Amniotic stem cell (primary cell): ENCODE measurements at places on chromosomes 11 and 22.

- no peak for DNase-seq
Measured at GRCh38 chr22:33823552-33823951, 96.7 kb downstream of the LARGE1 start.

DNA sequence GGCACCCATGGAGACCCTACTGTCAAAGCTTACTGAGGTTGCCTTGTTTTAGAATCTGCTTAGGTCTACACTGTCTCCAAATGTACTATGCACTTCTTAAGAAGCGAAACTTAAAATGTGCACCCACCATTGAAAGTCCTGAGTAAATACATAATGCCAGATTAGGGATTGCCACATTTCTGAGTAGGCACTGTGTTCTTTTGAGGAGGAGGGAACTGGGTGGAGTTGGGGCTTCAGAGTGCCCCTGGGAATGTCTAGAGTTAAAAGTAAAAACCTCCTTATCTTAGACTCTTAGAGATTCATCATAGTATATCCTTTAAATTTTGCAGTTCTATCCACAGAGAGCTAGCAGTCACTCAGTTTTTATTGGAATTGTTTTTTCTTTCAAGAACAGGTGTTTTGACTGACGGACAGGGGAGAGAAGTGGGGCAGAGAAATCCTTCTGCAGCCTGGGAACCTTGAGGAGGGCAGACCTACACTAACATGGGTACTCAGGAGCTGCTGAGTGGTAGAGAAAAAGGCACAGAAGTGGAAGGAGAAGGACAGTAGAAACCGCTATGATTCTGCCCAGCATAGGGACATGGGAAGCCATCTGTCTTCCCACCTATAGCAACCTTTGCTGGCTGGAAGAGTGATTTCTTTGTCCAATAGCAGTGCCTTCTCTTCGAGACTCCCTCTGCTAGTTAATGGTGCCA lies 33.4 kb upstream of the MICAL2 start:
- no peak for DNase-seq

GRCh38 chr11:1193326-1194230 lies 29.3 kb upstream of the MUC5B start:
- DNase-seq: no peak

GRCh38 chr11:79437981-79438630 lies 2.7 kb downstream of the TENM4 start:
- no peak for DNase-seq

DNA sequence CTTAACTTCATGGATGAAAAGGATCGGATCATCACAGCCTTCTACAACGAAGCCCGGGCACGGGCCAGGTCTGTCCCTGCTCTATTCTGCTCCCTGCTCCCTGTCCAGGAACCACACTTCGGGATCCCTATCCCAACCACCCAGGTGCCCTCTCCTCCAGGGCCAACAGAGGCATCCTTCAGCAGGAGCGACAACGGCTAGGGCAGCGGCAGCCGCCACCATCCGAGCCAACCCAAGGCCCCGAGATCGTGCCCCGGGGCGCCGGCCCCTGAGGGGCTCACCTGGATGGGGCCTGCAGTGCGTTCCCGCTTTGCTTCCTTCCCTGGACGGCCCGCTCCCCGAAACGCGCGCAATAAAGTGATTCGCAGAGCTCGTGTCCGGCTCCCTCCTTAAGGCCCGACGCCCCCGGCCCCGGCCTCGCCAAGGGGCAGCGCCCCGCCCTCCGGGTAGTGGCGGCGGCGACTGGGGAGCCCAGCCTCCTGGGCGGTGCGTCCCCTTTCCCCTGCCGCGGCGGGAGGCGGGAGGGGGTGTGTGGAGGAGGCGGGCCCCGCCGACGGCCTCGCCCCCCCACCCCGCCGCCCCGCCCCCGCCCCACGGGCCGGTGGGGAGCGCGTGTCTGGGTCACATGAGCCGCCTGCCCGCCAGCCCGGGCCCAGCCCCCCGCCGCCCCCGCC lies at the start of gene VEGFB:
VEGFB (plus strand) TSS at position 672 of the 674 bp plus-strand sequence. CDS start 250 bp downstream, outside the sequence.
- no peak for DNase-seq

GRCh38 chr11:86176165-86176884 lies 68.2 kb upstream of the EED start:
- no peak for DNase-seq

GRCh38 chr11:64776875-64777274 lies 1.5 kb downstream of the SF1 start:
- DNase-seq: no peak

GRCh38 chr22:36691488-36691887 lies 12.1 kb downstream of the CACNG2 start:
- no peak for DNase-seq

DNA sequence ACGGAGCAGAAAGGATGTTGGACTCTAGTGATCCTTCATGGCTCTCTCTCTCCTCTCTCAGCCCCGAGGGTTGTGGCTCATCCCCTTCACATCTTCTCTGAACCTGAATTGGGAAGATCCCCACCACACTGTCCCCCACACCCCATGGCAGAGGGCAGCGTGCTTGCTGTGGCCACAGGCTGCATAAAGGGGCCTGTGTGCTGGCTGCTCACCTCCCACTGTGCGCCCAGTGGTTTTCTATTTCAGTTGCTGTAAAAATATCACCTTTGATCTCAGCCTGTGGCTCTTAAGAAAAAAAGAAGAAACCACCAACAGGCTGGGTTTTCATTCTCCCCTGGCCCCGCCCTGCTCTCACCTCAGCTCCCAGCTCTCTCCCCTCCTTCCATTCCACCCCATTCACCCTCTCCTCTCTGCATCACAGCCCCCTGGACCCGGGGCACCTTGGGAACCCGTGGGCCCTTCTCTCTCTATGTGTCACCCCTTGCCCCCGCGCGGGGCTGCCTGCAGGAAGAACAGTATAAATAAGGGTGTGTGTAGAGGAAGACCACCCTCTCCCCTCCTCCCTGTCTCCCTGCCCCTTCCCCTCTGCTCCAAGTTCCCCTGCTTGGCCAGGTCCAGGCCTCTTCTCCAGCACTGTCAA lies 25.8 kb upstream of the WNT11 start:
- no peak for DNase-seq

DNA sequence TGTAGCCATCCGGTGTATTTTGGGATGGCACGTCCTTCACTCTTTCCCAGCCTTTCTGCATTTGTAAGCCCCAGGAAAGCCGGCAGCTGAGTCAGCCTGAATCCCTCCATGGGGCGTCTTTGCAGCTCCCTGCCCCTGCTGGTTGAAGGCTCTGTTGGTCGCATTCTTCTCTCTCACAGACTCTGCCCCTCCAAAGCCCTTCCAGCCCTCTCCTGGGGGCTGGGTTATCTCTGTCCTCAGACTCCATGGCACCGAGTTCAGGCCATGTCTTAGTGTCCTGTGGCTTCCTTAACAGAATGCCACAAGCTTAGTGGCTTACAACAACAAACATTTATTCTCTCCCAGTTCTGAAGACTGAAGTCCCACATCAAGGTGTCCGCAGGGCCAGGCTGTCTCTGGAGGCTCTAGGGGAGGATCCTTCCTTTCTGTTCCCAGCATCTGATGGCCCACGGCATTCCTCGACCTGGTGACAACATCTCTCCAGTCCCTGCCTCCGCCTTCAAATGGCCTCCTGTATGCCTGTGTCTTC lies 62.2 kb downstream of the BCR start:
- no peak for DNase-seq

DNA sequence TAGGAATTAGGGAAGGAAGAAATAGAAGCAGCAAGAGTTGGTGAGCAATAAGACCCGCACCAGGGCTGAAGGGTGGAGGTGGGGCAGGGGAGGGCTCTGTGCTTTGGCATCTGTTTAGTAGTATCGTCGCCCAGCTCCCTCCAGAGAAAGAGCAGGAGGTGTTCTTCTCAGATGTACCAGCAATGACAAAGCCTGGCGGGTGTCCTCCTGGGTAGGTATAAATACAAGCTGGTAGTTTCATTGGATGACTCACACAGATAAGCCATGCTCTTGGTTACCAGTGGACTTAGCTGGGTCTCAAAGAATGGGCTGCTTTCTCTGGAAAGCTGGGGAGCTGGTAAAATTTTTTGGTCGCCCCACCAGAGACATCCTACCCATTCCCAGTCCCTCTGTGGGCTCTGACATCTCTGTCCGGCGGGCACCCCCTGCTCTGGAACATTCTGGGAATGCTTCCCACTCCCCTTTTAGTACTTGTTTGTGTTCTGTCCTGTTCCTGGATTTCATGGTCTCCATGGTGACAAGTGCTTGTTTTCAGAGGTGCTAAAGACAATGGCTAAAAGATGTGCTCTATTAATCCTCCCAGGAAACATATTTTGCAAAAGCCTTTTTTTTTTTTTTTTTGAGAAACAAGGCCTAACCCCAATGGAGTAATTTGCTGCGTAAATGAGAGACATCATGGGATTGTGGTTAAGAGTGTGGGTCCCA lies 15.4 kb upstream of the TUBA8 start:
- no peak for DNase-seq

DNA sequence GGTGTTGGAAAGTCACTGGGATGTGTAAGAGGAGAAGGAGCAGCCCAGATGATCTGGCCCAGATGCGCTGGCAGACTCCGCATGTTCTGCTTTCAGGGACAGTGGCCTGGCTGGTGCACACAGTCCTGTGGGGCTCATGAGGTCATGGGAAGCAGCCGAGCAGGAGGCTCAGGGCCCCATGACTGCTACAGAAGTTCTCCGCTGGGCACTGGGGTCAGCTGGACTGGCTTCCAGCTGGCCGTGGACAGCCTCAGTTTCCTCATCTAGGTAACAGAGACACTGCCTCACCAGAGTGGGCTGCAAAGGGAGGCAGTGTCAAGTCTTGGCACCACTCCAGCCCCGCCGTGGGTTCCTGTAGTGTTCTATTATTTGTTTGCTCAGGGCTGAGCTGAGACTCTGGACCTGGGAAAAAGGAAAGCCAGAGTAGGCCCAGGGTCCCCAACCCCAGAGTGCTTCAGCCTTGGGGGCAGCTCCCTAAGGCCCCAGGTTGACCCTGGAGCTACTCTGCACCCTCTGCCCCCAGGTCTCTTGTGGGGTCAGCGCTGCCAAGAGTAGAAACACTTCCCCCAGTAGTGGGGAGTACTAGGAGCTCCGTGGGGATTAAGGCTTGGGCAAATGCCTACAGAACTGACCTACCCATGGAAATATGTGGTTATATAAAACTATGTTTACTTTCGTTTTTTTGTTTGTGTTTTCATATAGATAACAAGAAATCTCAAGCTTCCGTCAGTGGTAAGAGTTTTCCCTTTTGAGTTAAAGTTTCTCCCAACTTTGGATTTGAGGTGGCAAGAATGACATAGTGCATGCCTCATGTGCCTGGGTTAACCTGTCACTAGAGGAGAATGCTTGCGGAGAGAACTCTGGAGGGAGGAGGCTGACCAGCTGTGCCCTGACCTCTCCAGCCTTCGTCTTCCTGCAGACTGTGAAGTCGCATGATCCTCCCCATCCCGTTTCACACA lies 45.3 kb downstream of the MED15 start:
- no peak for DNase-seq

DNA sequence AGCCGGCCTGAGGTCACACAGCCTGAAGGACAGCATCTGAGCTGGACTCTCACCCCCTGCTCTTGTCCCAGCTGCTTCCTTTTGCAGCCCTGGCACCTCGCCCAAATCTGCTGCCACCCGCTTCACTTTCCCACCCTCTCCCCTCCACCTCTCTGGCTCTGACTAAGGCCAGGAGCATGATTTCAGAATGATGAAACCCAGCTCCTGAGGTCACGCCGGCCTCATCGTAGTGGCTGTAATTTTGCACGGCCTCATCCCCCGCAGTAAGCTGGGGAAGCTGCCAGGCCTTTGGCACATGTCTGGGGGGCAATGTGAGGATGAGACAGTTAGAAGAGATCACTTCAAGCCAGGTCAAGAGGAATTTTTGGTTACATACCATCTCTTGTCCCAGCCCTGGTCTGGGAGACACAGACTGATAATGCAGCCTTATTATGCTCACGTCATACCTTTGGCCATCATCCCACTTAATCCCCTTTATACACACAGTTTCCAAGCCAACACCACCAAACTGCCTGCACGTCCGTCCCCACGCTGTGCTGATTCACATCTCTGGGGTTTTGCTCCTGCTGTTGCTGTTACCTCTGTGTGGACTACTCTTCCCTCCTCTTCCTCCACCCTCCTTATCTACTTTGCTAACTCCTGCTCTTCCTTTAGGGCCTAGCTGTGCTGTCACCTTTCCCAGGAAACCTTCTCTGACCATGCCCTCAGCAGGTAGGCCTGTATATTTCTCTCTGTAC lies 58.1 kb downstream of the CHRDL2 start:
- peak; percentile 97 for DNase-seq

DNA sequence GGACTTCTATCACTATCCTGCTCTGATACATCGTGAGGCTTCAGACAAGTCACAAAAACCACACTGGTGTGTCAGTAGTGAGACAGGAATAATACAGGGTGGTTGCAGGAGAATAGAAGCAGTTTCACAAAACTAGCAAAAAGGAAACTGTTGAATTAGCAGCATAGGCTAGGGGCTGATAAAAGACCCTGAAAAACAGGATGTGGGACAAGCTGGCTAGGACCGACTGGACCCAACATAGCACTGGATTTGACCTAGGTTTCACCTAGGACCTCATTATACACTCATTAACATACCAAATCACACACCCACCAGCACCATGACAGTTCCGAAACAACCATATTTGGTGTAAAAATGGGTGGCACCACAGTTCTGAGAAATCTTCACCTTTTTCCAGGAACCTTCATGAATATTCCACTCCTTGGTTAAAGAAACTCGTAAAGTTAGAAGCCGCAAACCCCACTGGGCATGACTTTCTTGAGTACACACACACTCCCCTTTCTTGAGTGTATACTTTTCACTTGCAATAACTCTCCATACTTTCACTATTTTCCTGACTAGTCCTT lies 76.2 kb downstream of the SLC1A2 start:
- DNase-seq: no peak

DNA sequence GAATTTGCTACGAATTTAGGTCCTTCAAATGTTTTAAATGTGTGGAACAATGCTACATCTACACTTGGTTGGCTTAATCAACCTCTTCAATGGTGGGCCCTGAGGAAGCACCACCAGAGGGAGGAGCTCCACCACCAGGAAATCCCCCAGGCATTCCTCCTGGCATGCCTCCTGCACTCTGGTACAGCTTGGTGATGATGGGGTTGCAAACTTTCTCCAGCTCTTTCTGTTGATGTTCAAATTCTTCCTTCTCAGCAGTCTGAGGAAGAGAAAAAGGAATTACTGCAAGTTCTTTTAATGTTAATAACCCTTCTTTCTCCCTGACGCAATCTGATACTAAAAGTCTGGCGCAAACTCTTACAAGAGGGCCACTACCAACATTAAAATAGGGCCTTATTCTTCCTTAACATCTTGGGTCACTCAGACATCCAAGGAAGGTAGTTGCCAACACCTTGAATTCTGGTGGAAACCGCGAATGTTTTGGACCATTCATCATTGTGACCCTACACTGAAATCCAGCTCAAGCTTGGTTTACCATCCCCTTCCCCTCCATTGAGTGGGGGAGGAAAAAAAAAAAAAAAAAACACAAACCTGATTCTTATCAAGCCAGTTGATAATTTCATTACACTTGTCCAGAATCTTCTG lies 4.2 kb downstream of the HSPA8 start:
- no peak for DNase-seq
